ENCODE measurements at places on chromosomes 16 and 17.

DNA sequence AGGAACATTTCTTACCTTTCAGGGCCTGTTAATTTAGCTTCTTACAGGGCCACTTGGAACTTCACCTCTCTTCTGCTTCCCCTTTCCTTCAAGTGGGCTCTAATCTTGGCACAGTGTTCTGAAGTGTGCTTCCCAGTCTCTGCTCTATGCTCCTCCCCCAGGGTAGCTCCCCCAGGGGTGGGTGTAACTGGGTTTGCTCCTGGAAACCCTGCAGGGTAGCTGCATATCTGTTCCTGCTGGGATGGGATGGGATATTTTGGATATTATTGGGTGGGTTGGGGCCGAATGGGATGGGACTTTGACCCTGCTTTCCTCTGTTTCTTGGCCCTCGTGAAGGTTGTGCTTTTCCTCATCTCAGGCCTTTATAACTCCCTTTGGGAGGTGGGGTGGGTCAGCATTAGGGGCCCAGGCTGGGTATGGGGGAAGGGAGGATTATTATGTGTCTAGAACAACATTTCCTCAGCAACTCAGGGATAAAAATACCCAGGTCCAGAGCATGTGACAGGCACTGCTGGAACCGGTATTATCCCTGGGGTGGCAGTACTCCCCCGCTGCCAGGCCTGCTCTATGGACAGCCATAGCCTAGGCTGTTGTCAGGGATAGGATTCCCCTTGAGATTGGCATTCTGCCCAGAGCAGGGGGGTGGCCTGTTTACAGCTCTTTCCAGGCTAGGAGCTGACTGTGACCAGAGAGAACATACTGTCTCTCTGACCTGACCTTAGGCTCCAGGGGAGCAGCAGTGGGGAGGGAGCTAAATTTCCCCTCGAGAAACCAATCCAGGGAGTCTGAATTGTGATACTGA lies 5.0 kb downstream of the NFE2L1 start:
- DNase-seq, result no peak

DNA sequence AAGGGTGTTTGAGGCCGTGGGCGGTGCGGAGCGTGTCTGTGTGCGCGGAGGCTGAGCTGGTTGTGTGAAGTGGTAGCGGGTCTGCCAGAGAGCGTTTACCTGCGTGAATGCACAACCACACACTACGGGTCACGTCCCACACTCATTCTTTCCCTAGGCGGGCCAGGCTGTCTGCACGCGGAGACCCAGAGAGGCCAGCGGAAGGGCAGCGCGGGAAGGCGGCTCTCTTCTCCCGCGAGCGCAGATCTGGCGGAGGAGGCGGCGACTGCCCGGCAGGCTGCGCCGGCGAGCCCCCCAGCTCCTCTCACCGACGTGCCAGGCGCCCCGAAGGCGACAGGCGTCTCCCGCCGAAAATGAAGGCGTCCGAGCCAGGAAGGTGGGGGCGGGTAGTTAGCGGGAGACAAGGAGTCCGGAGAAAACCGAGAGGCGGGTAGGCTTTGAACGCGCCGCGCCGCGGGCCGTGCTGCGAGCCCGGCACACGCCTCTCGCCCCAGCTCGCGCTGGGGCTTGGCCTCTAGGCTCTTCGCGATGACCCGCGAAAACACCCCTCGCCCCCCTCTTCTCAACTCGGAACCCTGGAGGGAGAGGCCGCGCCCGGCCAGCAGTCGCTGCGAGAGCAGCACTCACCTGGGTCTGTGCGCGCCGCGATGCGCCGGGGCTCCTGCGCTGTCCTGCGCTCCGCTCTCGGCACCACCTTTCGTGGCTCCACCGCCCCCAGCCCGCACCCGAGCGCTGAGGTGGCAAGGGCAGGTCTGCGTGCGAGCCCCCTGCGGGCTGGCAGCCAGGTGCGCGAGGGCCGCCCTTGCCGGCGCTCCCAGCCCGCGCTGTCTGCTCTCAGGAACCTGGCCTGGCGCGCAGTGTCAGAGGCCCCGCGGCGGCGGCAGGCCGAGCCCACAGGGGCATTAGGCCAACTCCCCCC lies 2.0 kb upstream of the FOXF1 start:
- DNase-seq, result no peak

GRCh38 chr16:4868535-4868934 lies 21.3 kb downstream of the UBN1 start:
- no peak for DNase-seq

GRCh38 chr16:84268291-84269040 lies 26.2 kb upstream of the WFDC1 start:
- DNase-seq, result no peak

DNA sequence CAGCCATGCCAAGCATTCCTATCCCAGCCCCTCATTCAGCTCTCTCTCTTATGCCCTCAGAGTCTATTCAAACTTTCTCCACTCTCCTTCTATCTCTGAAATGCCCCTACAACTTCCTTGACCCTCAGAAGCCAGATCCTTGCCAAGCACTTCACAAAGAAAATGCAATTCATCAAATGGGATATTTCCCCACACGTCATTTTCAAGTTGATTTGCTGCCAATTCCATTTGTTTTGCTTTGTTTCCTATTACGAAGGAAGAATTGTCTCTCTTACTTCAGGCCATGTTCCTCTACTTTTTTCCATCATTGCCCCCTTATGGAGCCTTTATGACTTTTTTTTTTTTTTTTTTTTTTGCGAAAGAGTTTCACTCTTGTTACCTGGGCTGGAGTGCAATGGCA lies 9.2 kb upstream of the ALOX12 start:
- no peak for DNase-seq

DNA sequence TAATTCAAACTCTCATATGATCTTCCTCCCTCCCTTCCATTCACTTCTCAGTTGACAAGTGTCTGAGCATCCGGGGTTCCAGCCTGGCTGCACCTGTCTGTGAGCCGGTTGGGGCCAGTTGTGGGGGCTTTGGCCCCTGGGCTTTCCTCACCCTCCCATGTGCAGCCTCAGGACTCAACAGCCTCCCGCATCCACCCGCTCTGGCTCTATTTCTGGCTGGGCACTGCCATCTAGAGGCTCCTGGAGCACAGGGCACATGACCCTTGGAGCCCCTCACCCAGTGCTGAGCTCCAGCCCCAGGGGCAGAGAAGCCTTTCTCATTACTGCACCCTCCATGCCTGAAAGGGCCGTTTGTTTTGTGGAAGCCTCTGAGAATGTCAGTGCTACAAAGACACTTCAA lies 43.3 kb downstream of the HAPSTR1 start:
- no peak for DNase-seq
